ENCODE measurements at places on chromosomes 4 and X. TPM values are rescaled to one million over a fixed set of nuclear protein-coding genes. Genes with fewer than 3 reads are reported as not detected.

ATOH1 gene
- 0.77 TPM for total RNA-seq

CEP135 gene
- 11.0 TPM for total RNA-seq

SLC39A8 gene
- 17.7 TPM for total RNA-seq

SPIN3 gene
- 20.6 TPM for total RNA-seq

GRID2 gene
- 19.7 TPM for total RNA-seq

MAGIX gene
- 2.0 TPM for total RNA-seq

POU3F4 gene
- total RNA-seq = 2.4 TPM

XIAP gene
- total RNA-seq = 67.6 TPM

LDB2 gene
- 79.3 TPM for total RNA-seq

C1GALT1C1 gene
- 32.7 TPM for total RNA-seq

PRICKLE3 gene
- 2.0 TPM for total RNA-seq

XPNPEP2 gene
- total RNA-seq = 4.1 TPM

MID1 gene
- 11.9 TPM for total RNA-seq

MSX1 gene
- 48.8 TPM for total RNA-seq

MAGEA2B gene
- not detected for total RNA-seq

NPY5R gene
- total RNA-seq = 5.1 TPM

ZNF518B gene
- total RNA-seq = 60.9 TPM

COX7B2 gene
- total RNA-seq = not detected

TRIM61 gene
- total RNA-seq = 3.0 TPM

ARHGAP24 gene
- 32.5 TPM for total RNA-seq

GYPB gene
- 44.1 TPM for total RNA-seq

All from spinal cord (tissue), 10 donors.